Umbilical cord (tissue), 2 donors: ENCODE measurements at places on chromosomes 2 and 18. TPM values are rescaled to one million over a fixed set of nuclear protein-coding genes. Genes with fewer than 3 reads are reported as not detected.

Gene FEV
- total RNA-seq: not detected

Gene PPM1B
- 59.2 TPM for total RNA-seq

Gene CNRIP1
- total RNA-seq: 38.3 TPM

Gene ABCG8
- total RNA-seq: 0.96 TPM

Gene BOK
- 37.8 TPM for total RNA-seq

Gene HNMT
- total RNA-seq: 72.7 TPM

Gene LOXL3
- total RNA-seq: 68.1 TPM
